GM06990 (cell line): ENCODE measurements at places on chromosomes 3 and 15.

DNA sequence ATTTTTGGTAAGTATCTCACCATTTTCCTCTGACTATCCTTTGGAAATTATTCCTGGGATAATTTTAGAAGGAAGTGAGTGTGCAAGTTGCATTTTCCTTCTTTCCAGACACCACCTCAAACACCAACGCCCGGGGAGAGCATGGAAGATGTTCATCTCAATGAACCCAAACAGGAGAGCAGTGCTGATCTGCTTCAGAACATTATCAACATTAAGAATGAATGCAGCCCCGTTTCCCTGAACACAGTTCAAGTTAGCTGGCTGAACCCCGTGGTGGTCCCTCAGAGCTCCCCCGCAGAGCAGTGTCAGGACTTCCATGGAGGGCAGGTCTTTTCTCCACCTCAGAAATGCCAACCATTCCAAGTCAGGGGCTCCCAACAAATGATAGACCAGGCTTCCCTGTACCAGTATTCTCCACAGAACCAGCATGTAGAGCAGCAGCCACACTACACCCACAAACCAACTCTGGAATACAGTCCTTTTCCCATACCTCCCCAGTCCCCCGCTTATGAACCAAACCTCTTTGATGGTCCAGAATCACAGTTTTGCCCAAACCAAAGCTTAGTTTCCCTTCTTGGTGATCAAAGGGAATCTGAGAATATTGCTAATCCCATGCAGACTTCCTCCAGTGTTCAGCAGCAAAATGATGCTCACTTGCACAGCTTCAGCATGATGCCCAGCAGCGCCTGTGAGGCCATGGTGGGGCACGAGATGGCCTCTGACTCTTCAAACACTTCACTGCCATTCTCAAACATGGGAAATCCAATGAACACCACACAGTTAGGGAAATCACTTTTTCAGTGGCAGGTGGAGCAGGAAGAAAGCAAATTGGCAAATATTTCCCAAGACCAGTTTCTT lies 3.9 kb downstream of the NFKBIZ start:
- no peak for DNase-seq

DNA sequence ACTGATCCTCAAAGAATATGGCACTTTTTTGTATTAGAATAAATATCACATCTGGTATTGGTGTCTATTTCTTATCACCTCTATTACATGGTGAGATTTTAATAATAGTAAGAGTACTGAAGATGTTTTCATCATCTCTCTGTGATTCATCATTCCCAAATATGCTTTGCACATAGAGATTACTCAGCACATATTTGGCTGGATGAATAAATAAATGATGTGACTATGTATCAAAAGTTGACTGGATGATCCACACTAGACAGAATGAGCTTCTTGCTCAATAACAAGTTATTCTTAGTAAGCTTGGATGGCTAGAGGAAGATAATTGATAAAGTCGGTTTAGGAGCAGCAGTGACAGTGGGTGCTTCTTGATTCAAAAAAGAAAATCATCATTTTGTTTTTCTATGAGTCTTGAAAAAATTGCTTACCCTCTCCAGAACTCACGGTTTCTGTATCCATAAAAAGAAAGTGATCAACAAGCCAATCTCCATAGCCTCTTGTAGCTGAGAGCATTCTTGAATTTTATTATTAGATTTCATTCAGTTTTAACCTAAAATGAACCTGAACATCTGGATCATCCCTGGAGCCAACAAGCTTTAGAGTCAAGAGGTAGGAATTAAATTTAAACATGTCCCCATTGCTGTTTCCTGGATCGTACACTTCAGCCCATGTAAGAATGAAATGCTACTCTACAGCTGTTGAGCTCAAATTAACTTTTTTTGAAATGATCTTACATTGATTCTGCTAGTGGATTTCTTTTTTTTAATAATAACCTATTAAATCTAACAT lies 104.8 kb upstream of the OSTN start:
- no peak for DNase-seq

DNA sequence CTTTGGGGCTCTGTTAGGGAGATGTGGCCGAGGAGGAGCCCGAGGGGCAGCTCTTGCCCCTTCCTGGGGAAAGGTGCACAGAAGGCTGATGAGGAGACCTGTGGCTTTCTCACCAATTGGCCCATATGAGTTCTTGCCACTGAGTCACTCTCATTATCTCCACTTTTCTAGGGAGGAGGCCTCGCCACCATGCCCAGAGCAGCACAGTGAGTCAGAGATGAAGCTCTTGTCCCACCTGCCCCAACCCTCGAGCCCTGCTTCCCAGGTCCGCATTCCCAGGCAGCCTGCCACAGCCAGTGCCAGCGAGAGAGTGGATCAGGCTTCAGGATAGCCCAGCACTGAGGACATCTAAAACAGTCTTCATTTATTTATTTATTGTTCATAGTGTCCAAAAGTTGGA lies 53.5 kb downstream of the AMOTL2 start:
- DNase-seq: no peak

GRCh38 chr3:30713885-30714503 lies 107.6 kb downstream of the TGFBR2 start:
- DNase-seq: no peak

GRCh38 chr15:83477172-83477807 lies 30.1 kb downstream of the SH3GL3 start:
- no peak for DNase-seq

DNA sequence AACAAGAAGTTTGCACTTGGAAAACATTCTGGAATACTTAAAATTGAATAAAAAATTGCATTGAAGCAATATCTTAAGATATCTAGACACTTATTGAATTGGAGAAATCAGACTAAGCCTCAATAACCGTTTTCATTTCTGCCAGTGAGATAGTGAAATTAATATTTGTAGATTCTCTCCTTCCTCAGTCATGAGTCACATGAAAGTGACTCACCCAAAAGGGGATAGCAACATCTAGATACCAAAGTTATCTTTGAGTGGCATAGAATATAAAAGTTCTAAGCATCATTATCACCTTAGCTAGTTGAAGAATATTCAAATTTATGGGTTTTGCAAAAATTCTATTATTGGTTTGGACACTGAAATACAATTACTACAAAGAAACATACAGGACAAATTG lies 614.8 kb upstream of the ZNF717 start:
- DNase-seq: no peak

- no peak for DNase-seq
Observed at GRCh38 chr15:77282333-77282732, 137.6 kb downstream of the PEAK1 start.

DNA sequence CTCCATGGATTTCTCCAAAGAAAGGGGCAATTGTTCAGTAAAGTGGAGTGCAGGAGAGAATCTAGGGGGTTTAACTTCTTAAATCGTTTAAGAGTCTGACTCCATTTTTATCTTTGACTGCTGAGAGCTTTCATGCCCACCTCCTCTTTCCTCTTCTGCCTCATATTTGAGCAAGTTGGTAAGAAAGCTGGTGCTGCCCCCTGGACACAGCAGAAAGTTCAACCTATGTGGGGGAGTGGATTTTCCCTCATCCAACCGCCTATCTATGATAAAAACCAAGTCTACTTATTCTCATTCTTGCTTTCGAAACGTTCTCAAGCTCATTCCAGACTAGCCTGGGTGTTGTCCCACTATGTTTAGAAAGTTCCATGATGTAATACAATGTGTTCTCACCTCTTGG lies 26.0 kb downstream of the HHLA2 start:
- DNase-seq: no peak

GRCh38 chr15:81780966-81781365 lies 264.9 kb downstream of the MEX3B start:
- no peak for DNase-seq

GRCh38 chr15:32636908-32637567 lies 4.5 kb upstream of the SCG5 start:
- DNase-seq: peak; percentile 29

GRCh38 chr3:126060613-126061145 lies 23.2 kb downstream of the SLC41A3 start:
- no peak for DNase-seq

DNA sequence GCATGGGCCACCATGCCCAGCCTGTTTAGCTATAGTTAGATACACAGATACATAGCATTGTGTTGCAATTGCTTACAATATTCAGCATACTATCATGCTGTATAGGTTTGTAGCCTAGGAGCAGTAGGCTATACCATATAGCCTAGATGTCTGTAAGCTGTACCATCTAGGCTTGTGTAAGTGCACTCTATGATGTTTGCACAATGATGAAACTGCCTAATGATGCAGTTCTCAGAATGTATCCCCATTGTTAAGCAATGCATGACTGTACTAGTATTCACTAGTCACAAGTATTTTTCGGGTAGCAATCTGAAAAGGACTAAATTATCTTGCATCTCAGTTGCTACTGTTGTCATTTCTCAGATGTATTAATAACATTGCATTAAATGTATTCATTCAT lies 16.0 kb downstream of the PIGB start:
- no peak for DNase-seq

DNA sequence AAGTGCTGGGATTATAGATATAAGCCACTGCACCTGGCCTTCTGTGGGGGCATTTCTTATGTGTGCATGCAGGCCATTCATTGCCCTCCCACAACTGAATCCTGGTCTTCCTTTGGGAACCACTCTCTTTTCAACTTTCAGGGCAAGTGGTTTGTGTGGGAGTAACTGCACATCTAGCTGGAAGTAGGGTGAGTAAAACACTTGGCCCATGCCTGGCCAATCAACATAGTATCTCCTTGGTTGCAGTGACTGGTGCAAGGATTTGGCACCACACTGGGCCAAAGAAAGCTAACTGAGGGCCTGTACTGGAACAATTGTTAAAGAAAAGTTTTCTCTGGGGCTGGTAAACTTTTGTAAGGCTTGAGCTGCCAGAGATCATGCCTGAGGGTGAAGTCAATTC lies 189.2 kb upstream of the FEZF2 start:
- no peak for DNase-seq

DNA sequence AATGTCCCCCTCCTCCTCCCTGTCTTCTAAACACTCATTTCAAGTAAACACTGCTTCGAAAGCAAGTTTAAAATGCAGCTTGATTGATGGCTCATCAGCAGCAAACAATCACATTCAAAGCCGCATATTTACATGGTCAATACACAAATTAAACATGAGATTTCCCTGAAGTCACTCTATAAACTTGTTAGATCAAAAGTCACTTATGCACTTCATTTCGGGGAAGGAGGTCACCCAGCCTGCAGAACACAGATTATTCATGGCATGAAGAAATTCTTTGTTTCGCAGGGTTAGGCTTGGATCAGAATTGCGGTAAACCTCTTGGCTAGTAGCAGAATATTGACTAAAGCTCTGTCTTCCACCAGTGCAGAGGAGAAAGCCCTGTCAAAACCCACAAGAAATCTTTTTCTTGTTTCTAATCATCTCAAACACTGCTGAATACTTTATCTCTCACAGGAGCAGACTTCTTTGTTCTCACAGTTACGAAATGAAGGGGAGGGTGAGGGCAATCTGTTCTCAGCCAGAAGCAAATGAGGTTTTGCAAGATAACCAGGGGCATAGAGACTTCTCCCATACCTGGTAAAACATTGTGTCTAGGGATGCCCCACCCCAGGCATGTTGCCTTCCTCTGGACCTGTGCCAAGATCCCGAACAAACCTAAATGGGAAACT lies 133.3 kb upstream of the CHL1 start:
- no peak for DNase-seq

DNA sequence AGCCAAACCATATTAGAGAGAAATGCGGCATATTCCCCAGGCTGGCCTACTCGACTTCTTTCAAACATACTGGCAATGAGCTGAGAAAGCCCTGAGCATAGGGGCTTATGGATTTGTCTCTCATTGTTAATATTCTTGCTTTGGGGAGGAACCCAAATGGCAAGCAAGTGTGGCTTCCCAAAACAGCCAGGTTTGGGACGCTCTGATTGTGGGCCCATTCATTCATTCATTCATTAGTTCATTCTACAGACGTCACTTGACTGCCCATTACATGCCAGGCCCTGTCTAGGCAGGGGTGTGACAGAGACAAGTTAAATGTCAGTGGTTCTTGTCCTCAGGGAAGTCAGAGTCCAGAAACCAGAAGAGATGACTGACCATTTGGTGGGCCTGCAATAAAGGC lies 77.4 kb upstream of the THBS1 start:
- DNase-seq: no peak

DNA sequence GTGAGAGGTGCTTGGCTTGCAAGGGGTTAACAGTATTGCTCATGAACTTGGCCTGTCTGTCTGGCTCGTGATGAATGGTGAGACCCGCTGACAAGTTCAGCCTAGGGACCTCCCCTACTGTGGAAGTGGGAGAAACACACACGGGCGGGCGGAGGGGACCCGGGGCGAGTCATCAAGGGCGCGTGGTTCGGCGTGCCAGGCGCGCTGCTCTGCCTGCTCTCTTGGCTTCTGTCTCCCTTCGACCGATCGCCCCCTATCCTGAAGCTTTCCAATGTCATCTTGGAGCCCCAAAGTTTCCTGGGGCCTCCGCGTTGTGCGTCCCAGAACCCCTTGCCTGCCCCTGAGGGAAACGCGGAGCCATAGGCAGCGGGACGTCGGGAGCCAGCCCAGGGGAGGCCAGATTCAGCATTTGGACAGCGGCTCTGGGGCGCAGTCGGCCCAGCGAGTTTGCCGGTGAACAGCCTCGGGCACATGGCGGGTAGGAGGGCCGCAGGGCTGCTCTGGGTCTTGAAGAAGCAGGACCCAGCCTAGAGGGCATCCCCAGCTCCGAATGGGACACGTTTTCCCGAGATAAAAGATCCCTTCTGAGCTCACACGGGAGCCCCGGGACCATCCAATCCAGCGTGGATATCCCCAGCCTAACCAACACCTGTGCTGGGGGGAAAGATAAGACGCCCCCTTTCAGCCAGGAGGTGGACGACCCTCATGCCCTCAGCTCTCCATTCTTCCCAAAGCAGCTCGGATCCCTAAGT lies 27.0 kb upstream of the POLG start:
- DNase-seq: no peak

DNA sequence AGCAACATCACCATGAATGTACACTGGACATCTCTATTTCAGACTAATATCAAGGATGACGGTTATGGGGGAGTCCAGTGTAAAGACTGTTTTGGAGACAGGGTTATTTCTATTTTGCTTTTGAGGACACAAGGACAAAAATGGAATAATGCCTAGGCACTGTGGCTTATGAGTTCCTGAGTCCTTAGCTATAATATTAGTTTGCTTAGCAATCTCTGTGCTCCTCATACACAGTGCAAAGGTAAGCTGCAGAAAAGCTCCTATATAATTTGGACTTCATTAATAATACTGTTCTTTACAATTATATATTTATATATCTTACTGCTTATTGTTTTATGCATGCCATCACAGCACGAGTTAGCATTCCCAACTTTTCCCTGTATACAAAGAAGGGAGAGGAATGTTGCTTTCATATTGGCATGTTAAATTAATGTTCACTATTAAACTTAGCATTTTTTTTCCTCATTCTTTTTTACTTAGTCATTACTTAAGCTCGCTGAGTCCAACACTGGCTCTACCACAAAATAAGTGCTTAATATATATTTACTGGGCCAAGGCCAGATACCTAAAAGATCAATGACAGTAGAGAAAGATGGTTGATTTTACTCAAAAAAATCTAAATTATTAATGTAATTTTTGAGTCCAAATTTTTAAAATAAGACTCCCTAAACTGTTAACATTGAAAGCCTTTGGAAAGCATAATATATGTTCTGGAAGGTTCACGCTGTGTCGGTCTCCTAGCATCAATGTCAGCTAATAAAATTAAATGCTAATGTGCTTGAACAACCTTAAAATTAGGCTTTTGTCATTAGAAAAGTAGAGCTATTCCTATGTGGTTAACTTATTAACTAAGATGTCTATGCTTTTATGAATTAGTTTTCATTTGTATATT lies 13.8 kb downstream of the THBS1 start:
- DNase-seq: no peak

- DNase-seq: no peak
Observed at GRCh38 chr3:190217081-190217480, 96.4 kb upstream of the P3H2 start.

- DNase-seq: peak; percentile 28
Observed at GRCh38 chr3:46370839-46371518, at the start of gene CCR5. CCR5 (plus strand) TSS chr3:46370946; CDS start chr3:46372903, 1,957 bp downstream.
